ENCODE measurements at places on chromosomes 3 and 15. TPM values are rescaled to one million over a fixed set of nuclear protein-coding genes. Genes with fewer than 3 reads are reported as not detected.

GRCh38 chr3:176584413-176585176, 612.7 kb downstream of the TBL1XR1 start:
- no peak for DNase-seq
- H3K4me1 ChIP-seq = no peaks in the 10 kb centered on the region
- no peaks in the 10 kb centered on the region for H3K36me3 ChIP-seq
- no peaks in the 10 kb centered on the region for H3K27me3 ChIP-seq

The CORO2B gene
- 4.7 TPM for total RNA-seq

GRCh38 chr3:67558426-67558825, 96.0 kb downstream of the SUCLG2 start:
- no peak for DNase-seq
- peaks cover 12% of the 10 kb centered on the region for H3K4me1 ChIP-seq
- no peaks in the 10 kb centered on the region for H3K36me3 ChIP-seq
- no peak overlapping the region for H3K27ac ChIP-seq
- no peaks in the 10 kb centered on the region for H3K27me3 ChIP-seq

The SNURF gene
- total RNA-seq = 10.3 TPM

DNA sequence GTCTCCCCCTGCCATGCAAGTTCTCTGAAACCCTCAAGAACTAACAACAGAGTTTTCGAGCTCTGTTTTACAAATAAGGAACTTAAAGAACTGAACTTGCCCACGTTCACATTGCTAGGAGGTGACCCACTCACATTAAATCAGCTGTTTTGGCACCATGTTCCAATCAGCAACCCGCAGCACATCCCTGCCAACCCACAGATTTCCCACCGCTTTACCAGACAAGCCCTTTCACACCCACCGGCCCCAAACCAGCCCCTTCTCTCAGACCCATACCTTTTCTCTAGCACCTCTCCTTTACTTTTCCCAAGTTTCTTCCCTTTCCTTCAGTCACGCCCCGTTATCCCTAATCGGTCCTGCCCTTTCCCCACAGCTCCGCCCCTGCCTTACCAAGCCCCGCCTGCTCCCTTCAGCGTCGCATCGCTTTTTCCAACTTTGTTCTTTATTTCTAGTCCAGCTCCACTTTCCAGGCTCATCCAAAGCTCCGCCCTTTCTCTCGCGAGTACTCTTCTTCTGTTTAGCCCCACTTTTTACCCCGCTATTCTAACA, 804 bp upstream of the BRPF1 start:
- no peaks in the 10 kb centered on the region for H3K27me3 ChIP-seq
- H3K4me3 ChIP-seq = peak overlapping the region; percentile 87
- peaks cover 9% of the 10 kb centered on the region for H3K36me3 ChIP-seq
- DNase-seq = no peak

DNA sequence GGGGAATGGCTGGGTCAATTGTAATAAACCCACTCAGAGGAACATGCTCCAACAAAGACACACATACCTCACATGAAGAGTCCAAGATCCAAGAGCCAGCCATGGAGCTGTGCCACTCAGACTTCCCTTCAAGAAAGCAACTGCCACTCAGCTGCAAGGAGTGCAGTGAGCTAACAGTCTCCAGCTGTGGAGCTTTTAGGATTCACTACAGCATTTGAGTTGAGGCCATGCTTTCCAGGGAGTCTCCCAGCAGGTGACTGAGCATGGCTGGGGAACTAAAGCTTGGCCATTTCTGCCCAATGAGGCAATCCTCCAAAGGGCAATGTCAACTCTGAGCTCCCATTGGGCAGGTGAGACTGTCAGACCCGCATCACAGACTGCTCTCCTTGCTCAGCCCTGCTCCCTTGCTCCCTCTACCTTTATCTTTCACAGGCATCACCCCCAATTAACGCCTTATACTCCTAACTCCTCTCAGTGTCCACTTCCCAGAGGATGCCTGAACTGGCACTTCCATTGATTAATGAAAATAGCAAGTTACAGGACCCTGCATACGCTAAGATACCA, 165.3 kb upstream of the CTNNB1 start:
- H3K36me3 ChIP-seq = no peaks in the 10 kb centered on the region
- no peaks in the 10 kb centered on the region for H3K27me3 ChIP-seq
- DNase-seq = no peak
- H3K27ac ChIP-seq = no peak overlapping the region
- no peak overlapping the region for H3K4me3 ChIP-seq

The NAA80 gene
- total RNA-seq = 10.1 TPM

The CILP gene
- total RNA-seq = 129 TPM

The ARGFX gene
- total RNA-seq = not detected

- H3K4me1 ChIP-seq = no peaks in the 10 kb centered on the region
- H3K36me3 ChIP-seq = peaks cover 8% of the 10 kb centered on the region
- no peak overlapping the region for H3K4me3 ChIP-seq
Observed at GRCh38 chr3:150635526-150635925, 32.4 kb downstream of the SELENOT start.

All from vagina (tissue), 2 donors.